ENCODE measurements at places on chromosomes 7 and 10.

- no peak for DNase-seq
These were observed 16.8 kb upstream of the DPYSL4 start for GRCh38 chr10:132169766-132170560.

DNA sequence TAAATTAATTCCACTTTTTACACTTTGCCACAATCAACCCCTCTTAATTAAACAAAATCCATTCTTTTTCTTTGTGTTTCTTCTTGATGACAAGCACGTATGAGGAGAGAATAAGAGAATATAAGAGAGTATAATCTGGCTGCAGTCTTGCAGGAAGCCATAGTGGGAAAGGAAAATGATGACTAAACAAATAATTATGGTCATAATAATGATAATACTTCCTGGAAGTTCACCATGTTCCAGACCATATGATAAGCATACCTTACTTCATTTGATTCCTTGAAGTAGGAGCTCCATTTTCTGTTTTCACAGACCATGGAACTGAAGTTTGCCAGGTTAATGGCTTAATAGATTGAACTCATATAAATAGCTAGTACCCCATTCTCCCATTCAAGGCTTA, 237.8 kb downstream of the SEMA3D start:
- no peak for DNase-seq

- DNase-seq: no peak
These were observed 3.3 kb downstream of the AVPI1 start for GRCh38 chr10:97683556-97684367.

GRCh38 chr7:77453531-77453930, 37.4 kb upstream of the GSAP start:
- no peak for DNase-seq

- no peak for DNase-seq
These were observed 250.9 kb downstream of the SFMBT2 start for GRCh38 chr10:7159928-7160327.

- no peak for DNase-seq
These were observed 16.2 kb downstream of the RPS24 start for GRCh38 chr10:78049851-78050250.
